ENCODE measurements at places on chromosomes 4 and X. TPM values are rescaled to one million over a fixed set of nuclear protein-coding genes. Genes with fewer than 3 reads are reported as not detected.

The FMR1NB gene
- not detected for total RNA-seq

The ZFP42 gene
- 36.4 TPM for total RNA-seq

DNA sequence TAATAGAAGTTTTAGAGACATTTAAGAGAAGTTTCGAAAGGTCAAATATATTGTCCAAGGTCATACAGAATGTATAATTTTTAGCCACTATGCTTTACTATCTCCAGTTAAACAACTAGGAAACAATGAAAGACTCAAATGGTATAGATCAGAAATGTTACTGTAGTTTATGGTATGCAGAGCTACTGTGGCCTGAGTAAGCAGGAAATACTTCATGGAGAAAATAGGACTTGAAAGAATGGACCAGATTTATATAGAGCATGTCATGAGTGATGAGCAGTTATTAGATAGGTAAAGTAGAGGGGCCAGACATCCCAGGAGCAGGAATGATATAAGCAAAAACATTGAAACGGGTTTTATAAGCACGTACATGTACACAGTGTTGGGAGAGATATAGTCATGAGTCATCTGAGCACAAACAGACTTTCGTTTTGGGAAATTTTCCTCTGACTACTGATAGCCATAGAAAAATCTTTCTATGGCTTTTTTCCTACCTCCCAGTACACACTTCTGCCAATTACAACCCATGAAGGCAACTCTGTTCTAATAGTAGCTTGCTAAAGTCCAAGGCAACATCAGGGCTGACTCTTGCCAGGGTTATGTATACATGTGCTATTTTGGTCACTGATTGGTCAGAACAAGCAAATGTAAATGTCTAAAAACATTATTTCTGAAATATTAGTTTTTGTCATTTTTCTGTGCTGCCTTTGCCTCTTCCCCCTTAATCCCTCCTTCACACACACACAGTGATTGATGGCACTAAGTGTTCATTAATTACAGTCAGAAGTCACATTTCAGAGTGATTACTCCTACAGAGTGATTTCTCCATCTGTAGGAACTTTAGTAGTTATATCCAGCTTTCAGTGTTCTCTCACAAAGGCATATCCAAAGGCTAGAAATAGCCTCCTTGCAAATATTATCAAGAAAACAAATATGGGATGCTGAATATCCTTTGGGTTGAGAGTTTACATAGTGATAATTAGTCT lies 198.7 kb downstream of the ENOX2 start:
- no peak for DNase-seq

GRCh38 chr4:3389233-3390215 lies 52.2 kb upstream of the HGFAC start:
- no peak for DNase-seq

- DNase-seq = no peak
These were observed 24.9 kb downstream of the APLN start for GRCh38 chrX:129629837-129630236.

- peak; percentile 53 for DNase-seq
These were observed 12.2 kb upstream of the MCF2 start for GRCh38 chrX:139720136-139720535.
